Islet precursor cell (in vitro differentiated cells): ENCODE measurements at places on chromosomes 11 and 22.

- DNase-seq, result peak; percentile 89
Measured at GRCh38 chr22:17266251-17266971, 47.2 kb upstream of the ADA2 start.

GRCh38 chr11:130997278-130997677 is 81.0 kb upstream of the SNX19 start:
- DNase-seq, result no peak

DNA sequence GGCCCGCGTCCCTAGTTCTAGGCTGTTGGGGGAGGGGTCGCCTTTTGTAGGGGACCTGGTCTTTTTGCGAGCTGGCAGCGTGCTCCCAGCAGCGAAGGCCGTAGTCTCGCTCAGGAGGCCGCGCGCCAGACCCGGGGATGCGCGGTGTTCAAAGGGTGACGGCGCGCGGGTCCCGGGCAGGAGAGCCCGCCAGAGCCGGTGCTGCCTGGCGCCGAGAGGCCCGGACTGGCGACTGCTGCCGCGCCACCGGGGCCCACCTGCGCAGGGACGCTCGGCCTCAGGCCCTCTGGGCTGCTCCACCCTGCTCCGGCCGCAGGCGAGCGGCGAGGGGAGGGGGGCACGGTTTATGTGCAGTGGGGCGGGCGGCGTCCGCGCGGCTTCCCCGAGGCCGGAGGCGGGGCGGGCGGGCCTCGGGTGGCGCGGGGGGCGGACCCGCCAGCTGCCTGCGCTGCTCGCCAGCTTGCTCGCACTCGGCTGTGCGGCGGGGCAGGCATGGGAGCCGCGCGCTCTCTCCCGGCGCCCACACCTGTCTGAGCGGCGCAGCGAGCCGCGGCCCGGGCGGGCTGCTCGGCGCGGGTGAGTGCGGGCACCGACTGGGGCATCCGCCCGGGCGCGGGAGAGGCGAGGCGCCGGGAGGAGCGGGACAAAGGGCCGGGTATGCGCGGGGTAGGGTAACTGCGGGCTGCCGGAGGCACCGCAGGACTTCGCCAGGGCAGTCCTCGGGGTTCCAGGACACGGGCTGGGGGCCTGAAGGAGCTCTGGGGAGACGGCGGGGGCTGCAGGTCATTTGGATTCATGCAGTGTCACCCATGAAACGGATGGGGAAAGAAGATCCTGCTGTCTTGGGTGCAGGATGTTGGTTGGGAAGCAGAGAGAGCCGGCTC is at the start of gene PRSS23:
TSS of gene PRSS23 (plus strand) at position 467 of the 884 bp plus-strand sequence. CDS start 7,102 bp downstream, outside the sequence.
- DNase-seq, result peak; percentile 93

- DNase-seq, result peak; percentile 73
Measured at GRCh38 chr22:19448076-19448607, 631 bp upstream of the C22orf39 start.

DNA sequence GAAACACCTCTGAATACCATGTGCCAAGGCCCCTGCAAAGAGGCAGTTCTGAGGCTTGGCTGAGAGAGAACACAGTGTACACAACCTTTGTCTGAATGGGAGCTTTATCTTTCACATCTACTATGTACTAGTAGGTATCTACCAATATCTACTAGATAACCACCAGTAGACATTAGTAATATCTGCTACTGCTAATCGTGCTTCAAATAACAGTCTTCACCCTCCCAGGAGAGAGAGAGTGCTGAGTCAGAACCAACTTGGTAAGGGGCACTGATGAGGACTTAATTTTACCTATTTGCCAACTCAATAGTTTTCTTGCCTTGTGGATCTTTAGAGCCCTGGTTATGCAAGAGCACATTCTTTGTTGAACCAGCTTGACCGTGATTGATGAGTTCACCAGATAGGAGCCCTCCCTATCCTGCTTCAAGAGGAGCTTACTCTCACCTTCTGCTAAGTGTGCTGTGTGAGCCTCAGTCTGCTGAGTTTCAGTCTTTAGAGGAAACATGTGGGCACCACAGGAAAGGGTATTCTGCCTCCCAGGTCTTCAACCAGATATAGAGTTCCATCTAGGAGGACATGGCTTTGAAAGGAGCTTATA is 967.5 kb downstream of the NTM start:
- DNase-seq, result no peak

DNA sequence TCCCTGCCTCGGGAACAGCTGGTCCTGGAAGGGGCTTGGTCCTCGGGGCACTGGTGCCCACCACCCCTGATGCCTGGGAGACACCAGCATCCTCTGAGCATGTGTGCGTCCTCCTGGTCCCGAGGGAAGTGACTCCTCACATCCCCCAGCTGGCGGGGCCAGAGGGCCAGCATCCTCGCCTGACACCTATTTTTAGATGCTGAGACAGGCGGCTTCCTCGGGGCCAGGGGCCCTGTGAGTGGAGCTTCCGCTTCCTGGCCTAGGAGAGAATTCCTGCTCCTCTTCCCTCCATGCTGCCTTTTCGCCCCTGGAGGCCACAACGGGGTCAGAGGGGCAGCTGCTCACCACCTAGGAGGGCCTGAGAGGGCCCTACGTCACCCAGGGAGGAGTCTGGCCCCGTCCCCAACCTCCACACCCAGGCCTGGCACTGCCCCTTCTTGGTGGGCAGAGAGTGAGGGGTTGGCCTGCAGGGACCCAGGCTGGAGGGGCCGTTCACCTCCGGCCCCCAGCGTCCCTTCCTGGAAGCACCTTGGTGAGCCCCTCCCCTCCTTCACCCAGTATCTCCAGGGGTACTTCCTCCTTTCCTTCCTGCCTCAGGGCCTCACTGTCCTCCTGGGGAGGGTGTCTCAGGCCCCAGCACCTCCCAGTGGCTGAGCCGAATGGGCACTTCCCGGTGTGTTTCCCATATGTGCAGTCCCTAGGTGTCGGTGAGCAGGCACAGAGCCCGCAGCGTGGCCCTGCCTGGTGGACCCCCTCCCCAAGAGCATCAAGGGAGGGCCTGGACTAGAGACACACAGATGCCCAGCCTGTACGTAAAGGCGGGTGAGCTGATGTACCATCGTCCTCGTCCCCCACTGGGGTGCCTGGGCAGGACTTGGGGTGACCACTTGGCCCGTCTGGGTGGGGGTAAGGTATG is 6.1 kb downstream of the CD81 start:
- no peak for DNase-seq

DNA sequence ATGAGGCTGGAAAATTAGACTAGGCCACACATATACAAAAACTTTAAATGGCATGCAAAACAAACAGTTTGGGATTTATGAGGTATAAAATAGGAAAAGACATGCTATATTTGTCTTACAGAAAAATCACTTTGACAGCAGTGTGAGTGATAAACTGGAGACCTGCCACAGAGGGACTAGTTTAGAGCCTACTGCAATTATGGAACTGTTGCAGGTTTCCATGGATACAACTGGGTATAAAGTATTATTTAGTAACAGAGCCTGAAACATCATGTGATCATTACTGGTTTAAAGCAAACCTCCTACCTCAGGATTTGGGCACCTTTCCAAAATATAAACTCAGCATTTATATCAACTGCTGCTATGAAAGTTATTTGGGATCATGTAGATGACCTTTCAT is 1032.5 kb downstream of the DLG2 start:
- DNase-seq, result no peak

DNA sequence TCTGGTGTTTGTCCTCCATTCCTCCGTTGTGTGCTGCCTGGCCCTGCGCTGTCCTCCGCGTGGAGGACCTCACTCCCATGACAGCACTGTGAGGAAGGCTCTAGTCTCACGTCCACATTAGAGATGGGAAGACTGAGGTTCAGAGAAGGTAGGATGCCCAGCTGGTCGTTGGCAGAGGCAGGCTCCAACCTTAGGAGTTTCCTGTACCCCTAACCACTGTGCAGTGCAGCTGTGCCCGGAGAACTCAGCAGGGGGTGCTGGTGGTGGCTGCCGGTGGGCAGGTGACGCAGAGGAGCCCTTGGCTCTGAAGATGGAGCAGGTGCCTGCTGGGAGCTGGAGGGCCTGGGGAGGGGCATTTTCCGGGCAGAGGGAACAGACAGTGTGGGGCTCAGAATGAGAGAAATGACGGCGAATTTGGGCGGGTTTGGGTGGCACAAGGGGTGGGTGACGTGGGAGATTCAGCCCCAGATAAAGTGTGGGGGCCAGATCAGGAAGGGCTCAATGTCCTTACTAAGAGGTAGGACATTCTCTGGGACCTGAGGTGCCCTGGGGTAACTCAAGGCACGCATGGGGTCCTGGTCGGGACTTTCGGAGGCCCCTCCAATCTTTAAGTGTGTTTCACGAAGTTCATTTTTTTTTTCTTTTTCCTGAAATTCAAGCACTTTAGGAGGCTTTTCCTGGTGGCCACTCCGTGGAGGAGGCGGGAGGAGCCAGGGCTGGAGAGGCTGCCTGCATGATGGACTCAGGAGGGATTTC is 535.0 kb downstream of the TBC1D22A start:
- DNase-seq, result no peak

DNA sequence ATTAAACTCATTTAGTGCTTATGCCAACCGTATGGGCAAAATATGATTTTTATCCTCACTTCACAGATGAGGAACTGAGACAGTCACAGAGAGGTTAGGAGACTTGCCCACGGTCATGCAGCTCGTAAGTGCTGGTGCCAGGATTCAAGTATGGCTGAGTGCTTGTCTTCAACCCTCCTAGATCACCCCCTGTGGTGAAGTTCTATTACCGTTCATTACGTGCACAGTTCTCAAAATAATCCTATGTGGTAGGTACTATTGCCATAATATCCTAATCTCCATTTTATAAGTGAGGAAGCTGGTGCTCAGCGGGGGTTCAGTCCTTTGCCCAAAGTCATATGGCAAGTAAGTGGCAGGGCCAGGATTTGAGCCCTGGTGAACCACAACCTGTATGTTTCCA is 1.5 kb downstream of the MIEF1 start:
- DNase-seq, result no peak

GRCh38 chr22:33099593-33099992 is 41.4 kb upstream of the SYN3 start:
- no peak for DNase-seq

DNA sequence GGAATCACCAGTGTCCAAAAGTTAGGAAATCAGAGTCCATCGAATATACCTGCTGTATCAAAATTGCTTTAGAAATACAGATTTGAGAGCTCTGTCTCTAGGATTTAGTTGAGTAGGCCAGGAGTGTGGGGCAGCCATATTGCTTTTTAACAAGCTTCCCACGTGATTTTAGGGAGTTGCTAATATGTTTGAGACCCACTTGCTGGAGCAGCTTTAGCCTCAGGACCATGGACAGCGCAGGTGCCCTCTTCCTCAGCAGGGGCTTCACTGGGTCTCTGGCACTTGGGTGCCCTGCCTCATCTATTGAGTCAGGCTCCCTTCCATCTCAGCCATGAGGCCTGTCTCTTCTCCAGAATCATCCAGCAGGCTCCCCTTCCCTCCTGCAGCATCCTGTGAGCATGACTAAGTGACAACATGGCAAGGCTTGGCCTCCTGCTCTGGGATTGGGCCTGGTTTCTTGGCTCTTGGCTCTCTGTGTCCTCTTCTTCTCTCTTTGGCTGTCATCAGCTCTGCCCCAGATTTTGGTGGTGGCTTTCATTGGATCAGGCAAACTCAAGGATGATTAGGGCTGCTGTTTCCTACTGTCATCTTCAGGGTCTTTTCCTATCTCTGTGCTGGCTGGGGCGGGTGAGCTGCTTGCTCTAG is 70.0 kb downstream of the SGSM1 start:
- peak; percentile 86 for DNase-seq
